T-helper 22 cell (primary cell): ENCODE measurements at places on chromosomes 1 and 21.

DNA sequence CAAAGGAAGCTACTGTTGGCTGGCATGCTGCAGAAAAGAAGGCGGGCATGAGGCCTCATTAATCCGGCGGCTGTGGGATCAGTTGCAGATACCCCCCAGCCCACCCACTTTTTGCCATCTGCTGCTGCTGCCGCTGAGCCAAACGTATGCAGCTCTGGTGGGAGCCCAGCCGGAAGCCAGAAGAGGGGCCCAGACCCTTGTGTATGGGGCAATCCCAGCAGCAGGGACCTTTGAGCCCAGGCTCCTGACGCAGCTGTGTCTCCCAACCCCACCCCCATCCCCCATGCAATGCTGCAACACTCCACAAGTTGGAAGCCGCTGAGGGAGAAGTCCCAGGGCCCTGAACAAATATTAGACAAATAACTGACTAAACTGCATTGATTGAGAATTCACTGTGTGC, 106.0 kb downstream of the ELAVL4 start:
- no peak for DNase-seq

- DNase-seq = no peak
These were observed 18.7 kb downstream of the OSBPL9 start for GRCh38 chr1:51635615-51636014.

GRCh38 chr1:86466986-86467385, 1.7 kb upstream of the CLCA1 start:
- DNase-seq = no peak

DNA sequence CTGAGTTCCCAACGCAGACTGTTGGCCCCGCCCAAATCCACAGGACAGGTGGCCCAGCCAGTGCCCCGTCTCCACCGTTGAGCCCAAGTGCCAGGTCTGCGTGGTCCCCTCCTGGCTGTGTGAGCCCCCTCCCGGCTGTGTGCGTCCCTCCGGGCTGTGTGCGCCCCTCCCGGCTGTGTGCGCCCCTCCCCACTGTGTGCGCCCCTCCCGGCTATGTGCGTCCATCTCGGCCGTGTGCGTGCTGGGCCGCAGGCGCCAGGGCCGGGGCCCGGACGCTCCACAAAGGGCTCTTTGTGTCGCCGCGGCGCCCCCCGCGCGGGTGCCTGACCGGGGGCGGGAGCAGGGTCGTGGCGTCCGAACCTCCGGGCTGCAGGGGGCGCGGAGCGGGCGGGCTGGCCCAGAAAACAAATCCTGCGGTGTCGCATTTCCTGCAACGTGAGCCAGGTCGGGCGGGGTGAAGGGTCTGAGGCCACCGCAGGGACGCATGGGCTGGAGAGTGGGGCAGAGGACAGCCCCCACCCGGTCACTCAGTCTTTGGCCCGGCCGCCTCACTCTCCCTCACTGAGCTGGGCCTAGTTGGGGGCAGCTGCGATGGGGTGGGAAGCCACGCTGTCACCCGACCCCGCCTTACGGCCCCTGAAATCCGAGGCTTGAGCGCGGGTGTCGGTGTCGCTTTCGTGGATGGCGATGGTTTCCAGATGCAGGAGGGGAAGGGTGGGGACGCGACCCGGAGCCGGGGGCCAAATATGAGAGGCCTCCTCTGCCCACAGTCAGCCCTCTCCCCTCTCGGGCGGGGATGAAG, 18.8 kb downstream of the TNFRSF25 start:
- DNase-seq = no peak

DNA sequence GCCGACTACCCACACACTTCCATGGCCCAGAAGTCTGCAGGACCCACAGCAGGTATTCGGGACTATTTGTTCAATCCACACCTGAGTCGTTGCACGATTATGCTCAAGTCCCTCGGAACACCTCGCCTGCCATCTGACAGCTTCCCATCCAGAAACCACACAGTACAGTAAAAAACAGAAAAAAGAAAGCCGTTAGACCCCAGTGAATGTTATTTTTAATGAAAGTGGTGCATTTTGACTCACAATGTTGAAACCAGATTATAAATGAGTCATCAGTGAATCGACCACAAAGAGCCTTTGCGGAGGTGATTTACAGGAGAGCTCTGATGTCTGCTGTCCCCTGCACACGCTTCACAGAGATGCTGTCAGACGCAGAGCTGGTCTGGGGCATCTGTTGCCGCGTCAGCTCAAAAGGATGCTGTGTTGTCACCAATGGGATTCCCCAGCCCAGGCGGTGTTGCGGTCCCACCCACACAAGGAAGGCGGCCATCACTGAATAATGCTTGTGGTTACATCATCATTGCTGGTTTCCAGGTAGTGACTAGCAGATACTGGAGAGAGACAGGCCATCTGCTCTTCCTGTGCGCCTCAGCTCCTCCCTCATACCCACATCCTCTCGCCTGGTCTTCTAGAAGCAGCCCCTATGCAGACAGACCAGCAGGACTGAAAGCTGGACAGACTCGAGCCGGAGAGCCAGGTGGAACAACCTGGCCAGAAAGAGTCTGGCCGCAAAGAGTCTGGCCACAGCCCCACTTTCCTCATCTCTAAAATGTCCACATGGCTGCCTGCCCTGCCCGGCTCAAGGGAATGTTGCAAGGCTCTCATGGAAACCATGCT, 116.8 kb downstream of the TOMM20 start:
- peak; percentile 95 for DNase-seq

DNA sequence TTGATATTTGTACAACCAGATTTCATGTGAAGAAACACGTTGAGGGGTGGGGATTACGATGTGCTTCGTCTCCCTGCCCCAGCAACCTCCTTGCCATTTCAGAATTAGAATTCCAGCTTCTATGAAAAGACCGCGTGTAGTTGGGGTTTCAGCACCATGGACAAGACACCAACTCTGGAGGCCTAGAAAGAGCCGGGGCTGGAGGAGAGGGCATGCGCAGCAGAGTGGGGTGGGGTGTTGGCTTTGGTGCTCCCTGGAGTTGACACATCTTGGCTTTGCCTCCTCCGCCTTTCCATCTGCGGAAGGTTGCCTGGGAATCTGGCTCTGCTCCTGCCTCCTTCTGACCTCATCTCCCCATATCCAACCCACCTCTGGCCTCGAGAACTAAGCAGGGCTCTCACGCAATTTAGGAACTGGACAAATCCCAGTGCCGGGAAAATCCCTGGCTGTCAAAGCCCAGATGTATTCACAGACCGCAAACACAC, 11.8 kb downstream of the HTR6 start:
- DNase-seq = no peak

DNA sequence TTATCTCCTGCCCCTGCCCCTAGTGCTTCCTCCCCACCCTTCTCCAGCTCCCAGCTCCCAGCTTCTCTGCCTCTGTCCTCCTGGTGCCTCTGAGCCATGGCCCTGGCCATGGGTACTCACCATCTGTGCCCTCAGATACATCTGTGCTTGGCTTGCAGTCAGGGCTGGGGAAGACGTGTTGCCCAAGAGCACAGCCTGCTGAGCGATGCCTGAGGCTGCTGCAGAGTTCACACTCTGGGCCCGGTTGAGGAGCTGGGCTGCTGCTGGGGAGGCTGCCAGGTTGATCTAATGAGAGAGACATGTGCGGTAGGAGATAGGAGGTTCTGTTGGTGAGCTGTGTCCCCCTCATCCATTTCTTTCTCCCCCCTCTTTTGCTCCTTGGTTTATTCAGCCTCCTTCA, 49.4 kb upstream of the A3GALT2 start:
- DNase-seq = no peak

DNA sequence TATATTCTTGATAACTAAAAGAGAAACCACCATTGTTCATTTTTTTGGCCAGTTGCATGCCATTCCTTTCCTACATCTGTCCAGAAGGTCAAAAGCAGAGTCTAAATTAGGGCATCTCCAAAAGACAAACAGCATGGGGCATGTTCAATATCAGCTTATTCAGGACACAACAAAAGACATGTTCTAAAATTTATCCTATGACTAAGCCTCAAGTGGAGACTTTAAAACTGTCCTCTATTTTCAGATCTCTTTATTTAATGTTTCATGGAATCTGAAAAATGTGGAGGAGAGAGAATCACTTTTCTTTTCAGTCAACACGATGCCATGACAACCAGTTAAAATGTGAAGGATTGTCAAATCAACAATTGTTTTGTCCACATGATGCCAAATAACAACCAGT, 303.4 kb upstream of the PRMT6 start:
- DNase-seq = no peak

GRCh38 chr1:178932552-178932906, 61.7 kb upstream of the ANGPTL1 start:
- DNase-seq = no peak

DNA sequence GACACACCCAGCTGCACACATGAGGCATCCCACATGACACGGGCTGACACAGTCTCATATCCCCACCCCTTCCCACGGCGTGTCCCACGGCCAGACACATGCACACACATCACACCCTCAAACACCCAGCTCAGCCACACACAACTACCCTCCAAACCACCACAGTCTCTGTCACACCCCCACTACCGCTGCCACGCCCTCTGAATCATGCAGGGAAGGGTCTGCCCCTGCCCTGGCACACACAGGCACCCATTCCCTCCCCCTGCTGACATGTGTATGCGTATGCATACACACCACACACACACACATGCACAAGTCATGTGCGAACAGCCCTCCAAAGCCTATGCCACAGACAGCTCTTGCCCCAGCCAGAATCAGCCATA, 22.6 kb downstream of the PODN start:
- DNase-seq = no peak

GRCh38 chr1:219476116-219476515, 136.8 kb downstream of the ZC3H11B start:
- DNase-seq = no peak

DNA sequence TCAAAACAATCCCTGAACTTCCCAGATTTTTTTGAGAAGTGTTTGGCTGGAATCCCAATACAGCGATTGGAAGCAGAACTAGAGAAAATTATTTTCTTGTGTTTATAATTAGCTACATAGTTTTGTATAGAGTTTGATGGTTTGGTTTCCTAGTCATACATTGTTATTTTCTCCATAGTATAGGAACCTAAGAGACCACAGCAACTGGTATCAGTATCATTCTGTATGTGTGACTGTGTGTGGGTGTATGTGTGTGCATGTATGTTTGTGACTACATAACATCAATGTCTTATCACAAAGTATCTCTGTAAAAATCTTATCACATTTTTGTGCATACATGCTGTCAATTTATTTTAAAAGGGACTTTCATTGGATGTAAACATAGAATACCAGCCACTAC, 780.5 kb downstream of the MRPL39 start:
- DNase-seq = no peak

DNA sequence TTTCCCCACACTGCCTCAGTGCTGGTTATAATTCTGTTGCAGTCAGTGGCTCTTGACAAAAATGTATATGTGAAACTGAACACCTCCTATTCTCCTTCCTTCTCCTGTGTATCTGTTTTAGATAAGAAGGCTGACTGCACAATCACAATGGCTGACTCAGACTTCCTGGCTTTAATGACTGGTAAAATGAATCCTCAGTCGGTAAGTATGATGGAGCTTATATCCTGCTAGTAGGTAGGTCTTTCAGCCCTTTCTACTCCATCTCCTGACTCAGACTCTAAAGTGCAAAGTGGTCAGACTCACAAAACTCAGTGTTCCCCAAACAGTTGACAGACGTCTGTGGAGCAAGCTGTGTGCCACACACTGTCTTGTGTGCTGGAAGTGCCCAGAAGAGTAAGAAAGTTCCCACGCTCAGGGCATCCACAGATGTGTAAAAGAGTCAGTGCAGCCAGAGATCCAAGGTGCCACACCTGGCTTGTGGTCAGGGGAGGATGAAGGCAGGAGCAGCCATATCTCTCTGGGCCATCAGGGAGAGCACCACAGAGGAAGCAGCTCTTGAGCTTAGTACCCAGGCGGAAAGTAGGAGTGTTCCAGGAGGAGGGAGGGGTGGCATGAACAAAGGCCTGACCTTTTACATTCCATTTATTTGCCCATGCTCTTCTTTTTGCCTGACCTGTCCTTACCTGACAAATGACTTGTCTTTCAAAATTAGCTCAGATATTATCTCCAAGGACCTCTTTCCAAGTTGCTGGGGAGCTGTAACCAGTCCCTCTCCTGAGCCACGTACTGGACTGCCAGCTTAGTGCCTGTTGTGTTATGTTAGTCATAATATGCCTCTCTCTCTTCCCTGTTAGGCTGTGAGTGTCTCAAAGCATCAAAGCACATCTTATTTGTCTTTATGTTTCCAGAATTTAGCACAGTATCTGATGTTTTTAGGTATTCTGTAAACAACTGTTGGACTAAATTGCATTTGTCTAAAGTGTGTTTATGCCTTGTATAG, 14.0 kb upstream of the PODN start:
- no peak for DNase-seq

- no peak for DNase-seq
These were observed 740.6 kb downstream of the KCNT2 start for GRCh38 chr1:195867638-195868037.
